ENCODE measurements at places on chromosomes 4 and X.

GRCh38 chr4:18069810-18070209, 48.3 kb upstream of the LCORL start:
- no peak overlapping the region for H3K27ac ChIP-seq
- DNase-seq = no peak
- H3K36me3 ChIP-seq = no peaks in the 10 kb centered on the region
- no peaks in the 10 kb centered on the region for H3K4me1 ChIP-seq

GRCh38 chr4:39730072-39730471, 32.1 kb downstream of the UBE2K start:
- H3K4me1 ChIP-seq = no peaks in the 10 kb centered on the region
- no peak overlapping the region for H3K27ac ChIP-seq
- DNase-seq = no peak
- no peaks in the 10 kb centered on the region for H3K27me3 ChIP-seq
- H3K4me3 ChIP-seq = no peak overlapping the region

DNA sequence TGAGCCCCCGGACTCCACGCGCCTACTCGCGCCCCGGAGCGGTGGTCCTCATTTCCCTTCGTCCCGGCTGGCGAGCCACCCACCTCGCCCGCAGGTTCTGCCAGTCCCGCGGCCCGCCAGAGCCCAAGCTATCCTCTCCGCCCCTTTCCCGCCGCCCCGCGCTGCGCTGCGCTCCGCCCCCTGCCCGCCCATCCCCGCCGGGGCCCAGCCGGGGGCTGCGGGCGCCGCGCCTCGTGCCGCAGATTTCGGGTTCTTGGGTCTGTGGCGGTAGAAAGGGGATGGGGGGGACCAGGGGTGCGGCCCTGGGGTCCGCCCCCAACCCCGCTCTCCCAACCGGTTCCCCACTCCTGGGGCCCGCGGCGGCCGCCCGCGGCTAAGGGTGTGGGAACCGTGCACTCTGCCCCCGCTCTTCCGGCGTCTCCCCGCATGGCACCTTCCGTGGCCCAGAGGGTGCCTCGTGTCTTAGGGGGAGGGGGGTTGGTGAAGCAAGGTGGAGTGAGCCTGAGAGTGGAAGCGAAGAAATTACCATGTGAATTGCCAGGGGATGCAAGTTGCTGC, 650.8 kb upstream of the DIPK2B start:
- H3K4me1 ChIP-seq = no peaks in the 10 kb centered on the region
- no peaks in the 10 kb centered on the region for H3K36me3 ChIP-seq
- peak overlapping the region; percentile 62 for H3K4me3 ChIP-seq
- no peak overlapping the region for H3K27ac ChIP-seq

DNA sequence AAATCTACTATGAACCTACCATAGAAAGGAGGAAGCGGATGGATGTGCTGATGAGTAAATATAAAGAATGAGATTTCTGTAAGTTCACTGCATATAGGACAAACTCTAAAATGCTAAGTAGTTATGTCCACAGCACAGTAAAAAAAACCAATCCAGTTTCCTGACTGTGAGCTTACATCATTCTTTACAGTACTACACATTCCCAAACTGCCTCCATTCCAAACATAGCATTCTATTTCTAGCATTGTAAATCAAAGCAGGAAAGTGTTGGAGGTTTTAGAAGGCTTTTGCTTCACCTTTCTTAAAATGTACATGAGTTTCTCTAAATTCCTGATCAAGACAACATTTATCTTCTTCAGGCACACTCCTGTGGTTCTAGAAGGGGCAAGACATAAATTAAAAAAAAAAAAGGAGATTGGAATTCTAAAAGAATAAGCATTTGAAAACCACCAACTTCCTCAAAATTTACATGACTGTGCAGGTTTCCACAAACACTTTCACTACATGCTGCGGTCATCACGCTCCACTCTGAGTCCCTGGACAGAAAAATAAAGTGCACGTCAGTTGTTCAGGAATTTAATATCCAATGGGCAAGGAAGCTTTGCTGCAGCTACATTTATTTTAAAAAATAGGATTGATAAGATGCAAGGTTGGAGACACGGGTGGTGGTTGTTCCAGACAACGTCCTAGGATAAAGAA, 297.6 kb upstream of the STS start:
- no peak for DNase-seq
- H3K4me1 ChIP-seq = no peaks in the 10 kb centered on the region
- H3K27ac ChIP-seq = no peak overlapping the region
- no peak overlapping the region for H3K4me3 ChIP-seq

- H3K4me1 ChIP-seq = peaks cover 40% of the 10 kb centered on the region
- H3K36me3 ChIP-seq = no peaks in the 10 kb centered on the region
- H3K27ac ChIP-seq = no peak overlapping the region
- H3K27me3 ChIP-seq = no peaks in the 10 kb centered on the region
Measured at GRCh38 chr4:10175626-10176025, 59.0 kb upstream of the WDR1 start.
